ENCODE measurements at places on chromosomes 12 and 14.

DNA sequence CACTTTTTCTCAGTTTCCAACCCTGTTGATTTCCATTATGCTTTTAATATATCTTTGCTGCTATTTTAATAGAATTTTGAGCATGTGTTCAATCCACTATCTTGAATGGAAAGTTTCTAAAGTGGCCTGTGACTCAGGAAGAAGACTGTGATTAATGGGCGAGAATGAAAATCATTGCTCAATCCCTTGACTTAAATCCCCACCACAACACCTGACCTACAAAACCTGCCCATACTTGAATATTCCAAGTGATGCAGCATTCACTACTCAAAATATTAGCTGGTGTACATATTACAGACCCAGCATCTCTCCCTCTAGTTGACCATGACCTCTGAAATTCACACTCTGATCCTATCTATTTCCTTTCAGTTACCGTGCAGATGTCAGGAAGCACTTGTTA lies 1.3 kb upstream of the OAS3 start:
- no peaks in the 10 kb centered on the region for H3K4me1 ChIP-seq
- no peak overlapping the region for H3K27ac ChIP-seq
- no peak overlapping the region for H3K4me3 ChIP-seq

- no peaks in the 10 kb centered on the region for H3K36me3 ChIP-seq
- no peaks in the 10 kb centered on the region for H3K27me3 ChIP-seq
- no peak for DNase-seq
- no peaks in the 10 kb centered on the region for H3K4me1 ChIP-seq
Measured at GRCh38 chr12:100608776-100609175, 35.3 kb downstream of the GAS2L3 start.

DNA sequence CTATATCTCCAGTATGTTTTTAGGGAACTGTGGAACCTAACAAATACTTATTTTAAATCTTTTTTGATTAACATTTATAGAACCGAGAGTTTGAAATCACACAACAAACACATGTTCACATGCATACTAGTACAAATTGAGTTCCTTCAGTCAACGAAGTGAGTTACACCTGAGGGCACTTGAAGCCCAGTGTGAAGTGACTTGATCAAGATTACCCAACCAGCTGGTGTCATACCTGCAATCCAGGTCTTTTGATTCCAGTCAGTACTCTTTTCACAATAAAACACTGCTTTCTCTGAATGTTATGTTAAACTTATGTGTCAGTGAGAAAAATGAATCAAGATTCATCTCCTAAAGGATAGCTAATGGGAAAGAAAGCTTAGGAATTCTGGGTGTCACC lies 35.2 kb downstream of the VRK1 start:
- no peak for DNase-seq
- peaks cover 12% of the 10 kb centered on the region for H3K36me3 ChIP-seq
- H3K4me3 ChIP-seq = no peak overlapping the region
- H3K27ac ChIP-seq = no peak overlapping the region
- no peaks in the 10 kb centered on the region for H3K27me3 ChIP-seq

- H3K27me3 ChIP-seq = no peaks in the 10 kb centered on the region
- H3K36me3 ChIP-seq = peaks cover 42% of the 10 kb centered on the region
- peak overlapping the region; percentile 92 for H3K4me3 ChIP-seq
- peaks cover 3% of the 10 kb centered on the region for H3K4me1 ChIP-seq
- no peak overlapping the region for H3K27ac ChIP-seq
Measured at GRCh38 chr12:45732250-45732649, 2.7 kb downstream of the ARID2 start.

GRCh38 chr14:91396013-91396660 lies 21.5 kb downstream of the CCDC88C start:
- H3K27ac ChIP-seq = no peak overlapping the region
- no peaks in the 10 kb centered on the region for H3K36me3 ChIP-seq
- H3K4me3 ChIP-seq = no peak overlapping the region
- H3K4me1 ChIP-seq = peaks cover 12% of the 10 kb centered on the region

- H3K36me3 ChIP-seq = no peaks in the 10 kb centered on the region
- DNase-seq = no peak
- H3K4me3 ChIP-seq = no peak overlapping the region
- H3K27me3 ChIP-seq = no peaks in the 10 kb centered on the region
Measured at GRCh38 chr12:59055204-59055860, 135.0 kb upstream of the LRIG3 start.

DNA sequence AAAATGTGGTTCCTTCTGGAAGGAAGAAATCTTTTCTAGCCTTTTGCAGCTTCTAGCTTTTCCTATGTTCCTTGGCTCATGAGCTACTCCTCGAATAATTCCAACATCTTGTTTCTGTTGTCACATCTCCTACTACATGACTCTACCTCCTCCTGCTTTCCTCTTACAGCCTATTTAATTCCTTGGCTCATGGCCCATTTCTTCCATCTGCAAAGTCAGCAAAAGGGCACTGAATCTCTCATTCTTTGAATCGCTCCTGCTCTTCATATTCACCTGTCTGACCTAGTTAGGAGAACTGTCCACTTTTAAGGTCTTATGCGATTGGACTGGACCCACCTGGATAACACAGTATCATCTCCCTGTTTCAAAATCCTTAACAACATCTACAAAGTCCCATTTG lies 15.8 kb downstream of the PRKD1 start:
- no peak overlapping the region for H3K27ac ChIP-seq
- no peak overlapping the region for H3K4me3 ChIP-seq
- H3K27me3 ChIP-seq = no peaks in the 10 kb centered on the region
- H3K36me3 ChIP-seq = no peaks in the 10 kb centered on the region
- H3K4me1 ChIP-seq = no peaks in the 10 kb centered on the region

- no peaks in the 10 kb centered on the region for H3K27me3 ChIP-seq
- H3K36me3 ChIP-seq = peaks cover 9% of the 10 kb centered on the region
- no peak overlapping the region for H3K27ac ChIP-seq
- no peaks in the 10 kb centered on the region for H3K4me1 ChIP-seq
Measured at GRCh38 chr12:34021071-34021470, 1.2 kb upstream of the ALG10 start.

GRCh38 chr14:87767567-87767901 lies 225.4 kb downstream of the GALC start:
- H3K4me1 ChIP-seq = peaks cover 4% of the 10 kb centered on the region
- no peaks in the 10 kb centered on the region for H3K36me3 ChIP-seq
- no peak overlapping the region for H3K27ac ChIP-seq
- peak overlapping the region; percentile 64 for H3K4me3 ChIP-seq
- H3K27me3 ChIP-seq = no peaks in the 10 kb centered on the region

- DNase-seq = no peak
- H3K4me1 ChIP-seq = no peaks in the 10 kb centered on the region
- H3K27ac ChIP-seq = no peak overlapping the region
- no peaks in the 10 kb centered on the region for H3K27me3 ChIP-seq
- H3K4me3 ChIP-seq = no peak overlapping the region
- no peaks in the 10 kb centered on the region for H3K36me3 ChIP-seq
Measured at GRCh38 chr14:105257464-105257863, 9.1 kb downstream of the BTBD6 start.

- H3K27ac ChIP-seq = no peak overlapping the region
- H3K36me3 ChIP-seq = peaks cover 8% of the 10 kb centered on the region
- no peak overlapping the region for H3K4me3 ChIP-seq
- no peak for DNase-seq
Measured at GRCh38 chr14:83461521-83461920, 1927.9 kb upstream of the SEL1L start.

GRCh38 chr14:68603533-68604360 lies 189.1 kb downstream of the ZFP36L1 start:
- no peaks in the 10 kb centered on the region for H3K36me3 ChIP-seq
- H3K27ac ChIP-seq = no peak overlapping the region
- H3K4me3 ChIP-seq = no peak overlapping the region
- peaks cover 13% of the 10 kb centered on the region for H3K4me1 ChIP-seq
- DNase-seq = peak; percentile 37
- no peaks in the 10 kb centered on the region for H3K27me3 ChIP-seq

GRCh38 chr12:54298904-54299303 lies 1.9 kb downstream of the NFE2 start:
- DNase-seq = no peak
- no peaks in the 10 kb centered on the region for H3K27me3 ChIP-seq
- peaks cover 19% of the 10 kb centered on the region for H3K4me1 ChIP-seq
- no peak overlapping the region for H3K4me3 ChIP-seq

DNA sequence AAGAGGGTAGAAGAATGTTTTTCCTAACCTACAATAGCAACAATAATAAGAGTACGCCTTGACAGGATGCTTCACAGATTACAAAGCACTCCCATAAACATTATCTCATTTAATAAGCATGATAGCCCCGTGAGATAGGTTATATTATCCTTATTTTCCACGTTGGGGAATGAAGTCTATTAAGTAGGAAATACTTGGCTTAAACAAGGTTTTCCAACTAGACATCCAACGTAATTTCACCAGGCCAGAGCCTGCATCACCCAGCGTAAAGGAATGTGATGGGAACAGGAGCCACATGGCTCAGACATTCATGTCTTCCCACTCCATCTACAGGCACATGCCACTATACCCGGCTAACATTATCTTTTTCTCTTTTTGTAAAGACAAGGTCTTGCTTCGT lies 223.4 kb upstream of the AMIGO2 start:
- no peak for DNase-seq
- H3K4me3 ChIP-seq = no peak overlapping the region
- H3K4me1 ChIP-seq = peaks cover 4% of the 10 kb centered on the region
- no peaks in the 10 kb centered on the region for H3K36me3 ChIP-seq
- H3K27ac ChIP-seq = no peak overlapping the region
